GM04503 (cell line): ENCODE measurements at places on chromosomes 5 and 9.
A peak's percentile ranks its signal among the peaks of the same experiment; 100 is the strongest.

GRCh38 chr5:3424946-3425345 lies 170.7 kb upstream of the IRX1 start:
- no peak for DNase-seq

- no peak for DNase-seq
These were observed 359.6 kb upstream of the SMC2 start for GRCh38 chr9:103734471-103734870.

DNA sequence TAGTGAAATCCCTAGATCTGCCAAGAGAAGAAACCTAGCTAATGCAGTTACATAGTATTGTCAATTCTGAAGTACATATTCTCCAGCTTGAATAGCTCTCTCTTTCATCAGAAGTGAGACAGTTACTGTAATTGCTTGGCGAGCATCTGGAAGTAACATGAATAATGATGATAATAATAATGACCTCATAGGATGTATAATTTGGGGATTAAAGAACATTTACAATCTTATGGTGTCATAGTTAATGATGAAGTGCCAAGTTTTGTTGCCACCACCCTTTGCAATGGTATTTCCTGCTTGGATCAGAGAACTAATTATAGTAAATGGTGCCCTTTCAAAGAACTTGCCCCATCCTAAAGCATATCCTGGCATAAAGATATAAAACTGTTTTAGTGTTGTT lies 201.4 kb downstream of the ADAMTSL1 start:
- DNase-seq, result no peak

DNA sequence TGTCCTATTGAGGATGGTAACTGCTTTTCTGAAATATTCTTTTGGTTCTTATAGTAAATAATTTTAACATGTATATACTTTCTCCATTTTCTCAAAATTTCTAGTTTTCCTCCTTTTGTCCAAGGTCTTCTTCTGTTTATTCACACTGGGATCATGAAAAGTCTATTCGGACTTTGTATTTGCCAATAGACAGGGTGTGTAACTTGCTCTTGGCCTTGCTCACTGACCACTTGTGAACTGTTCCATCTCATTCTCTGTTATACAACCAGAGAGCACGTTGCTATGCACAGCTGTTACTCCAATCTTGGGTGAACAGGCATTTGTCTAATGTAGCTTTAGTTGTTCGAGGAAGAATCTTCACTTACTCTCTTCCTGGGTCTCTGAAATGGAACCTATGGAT lies 388.9 kb downstream of the SH3GL2 start:
- DNase-seq, result no peak

GRCh38 chr9:137902646-137903045 lies 25.1 kb downstream of the CACNA1B start:
- no peak for DNase-seq

DNA sequence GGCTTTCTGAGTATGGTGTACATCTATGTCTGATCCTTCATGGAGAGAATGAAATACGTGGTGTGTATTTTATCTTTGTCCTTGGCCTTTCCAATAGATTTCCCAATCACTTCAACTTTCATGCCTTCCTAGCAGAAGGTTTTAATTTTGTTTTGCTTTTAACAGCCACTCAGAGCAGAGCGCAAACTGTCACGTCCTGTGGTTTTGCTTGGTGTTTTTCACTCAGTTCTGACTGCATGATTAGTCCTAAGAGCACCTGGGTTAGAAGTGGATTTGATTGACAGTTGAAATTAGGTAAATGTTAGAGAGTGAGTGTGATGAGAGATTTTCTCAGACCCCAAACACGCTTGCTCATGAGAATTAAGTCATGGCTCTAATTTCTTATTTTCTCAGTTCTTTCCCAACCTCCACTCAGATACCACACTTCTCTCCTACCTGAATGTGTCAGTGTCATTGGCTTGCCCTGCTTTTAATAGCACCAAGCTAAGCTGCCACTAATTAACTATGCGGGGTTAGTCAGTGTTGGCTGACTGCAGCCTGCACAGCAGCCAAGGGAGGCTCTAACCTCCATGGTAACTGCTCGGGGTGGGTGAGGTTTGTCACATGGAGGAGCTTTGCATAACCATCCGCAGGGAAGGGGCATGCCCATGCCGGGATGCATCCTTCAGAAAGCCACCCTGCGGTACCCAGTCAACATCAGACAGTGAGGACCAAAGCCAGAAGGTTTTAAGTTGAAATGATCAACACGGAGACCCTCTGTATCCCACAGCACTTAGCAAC lies 173.4 kb downstream of the NR3C1 start:
- peak; percentile 47 for DNase-seq

GRCh38 chr9:13487936-13488335 lies 208.4 kb upstream of the MPDZ start:
- DNase-seq, result no peak

GRCh38 chr5:142939884-142940283 lies 169.7 kb downstream of the ARHGAP26 start:
- no peak for DNase-seq

GRCh38 chr5:159792180-159792579 lies 124.1 kb upstream of the ADRA1B start:
- DNase-seq, result no peak

- no peak for DNase-seq
These were observed 19.8 kb downstream of the GPRIN1 start for GRCh38 chr5:176590035-176590717.

- DNase-seq, result no peak
These were observed 7.5 kb upstream of the ANKRD33B start for GRCh38 chr5:10556289-10556807.

- DNase-seq, result no peak
These were observed 35.6 kb downstream of the SKIC3 start for GRCh38 chr5:95519151-95519550.

GRCh38 chr9:37911271-37911681 lies 7.3 kb upstream of the SLC25A51 start:
- DNase-seq, result no peak

DNA sequence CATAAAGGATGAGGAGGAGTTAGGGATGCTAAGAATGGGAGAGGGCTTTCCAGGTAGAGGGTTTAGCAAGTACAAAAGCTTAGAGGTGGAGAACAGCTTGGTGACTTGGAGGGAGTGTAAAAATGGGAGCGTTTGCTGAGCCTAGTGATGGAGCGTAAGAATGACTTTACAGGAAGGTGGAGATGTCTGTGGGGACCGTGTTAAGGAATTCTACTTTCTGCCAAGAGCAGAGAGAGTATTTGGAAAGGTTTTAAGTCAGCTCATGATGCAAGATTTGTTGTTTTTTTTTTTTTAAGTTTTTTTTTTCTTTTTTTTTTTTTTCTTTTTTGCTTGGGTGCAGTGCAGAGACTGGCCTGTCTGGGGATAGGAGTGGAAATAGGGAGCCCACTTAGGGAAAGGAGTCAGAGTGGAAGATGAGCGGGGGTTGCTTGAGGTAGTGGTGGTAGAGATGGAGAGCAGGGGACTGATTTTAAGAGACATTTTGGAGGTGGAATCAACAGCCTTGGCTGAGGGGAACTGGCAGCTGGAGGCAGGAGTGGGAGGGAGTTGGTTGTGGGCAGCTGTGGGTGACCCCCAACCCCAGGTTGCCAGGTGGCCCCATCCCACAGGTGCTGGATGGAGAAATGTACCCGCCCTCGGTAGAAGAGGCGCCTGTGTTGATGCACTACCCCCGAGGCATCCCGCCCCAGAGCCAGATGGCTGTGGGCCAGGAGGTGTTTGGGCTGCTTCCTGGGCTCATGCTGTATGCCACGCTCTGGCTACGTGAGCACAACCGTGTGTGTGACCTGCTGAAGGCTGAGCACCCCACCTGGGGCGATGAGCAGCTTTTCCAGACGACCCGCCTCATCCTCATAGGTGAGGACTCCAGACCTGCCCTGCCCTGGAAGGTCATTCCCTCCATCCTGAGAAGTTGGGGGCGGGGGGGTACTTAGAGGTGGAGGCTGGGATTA lies 12.4 kb downstream of the PTGS1 start:
- no peak for DNase-seq

DNA sequence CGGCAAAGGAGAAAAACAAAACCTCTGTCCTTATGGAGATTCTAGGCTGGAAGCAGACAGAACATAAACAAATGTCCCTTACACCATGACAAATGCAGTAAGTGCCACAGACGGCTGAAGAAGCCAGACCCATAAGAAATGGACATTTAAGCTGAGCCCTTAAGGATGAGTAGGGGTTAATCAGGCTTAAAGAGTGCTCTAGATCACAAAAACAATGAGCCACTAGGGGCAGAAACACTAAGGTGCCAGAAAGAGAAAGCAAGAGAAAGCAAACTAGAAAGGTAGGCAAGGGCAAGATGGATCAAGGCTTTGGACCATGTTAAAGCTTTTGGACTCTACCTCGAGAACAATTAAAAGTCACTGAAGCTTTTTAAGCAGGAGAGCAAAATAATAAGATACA lies 326.9 kb upstream of the WWC1 start:
- DNase-seq, result no peak

- DNase-seq, result no peak
These were observed 84.8 kb downstream of the CAMK4 start for GRCh38 chr5:111308951-111309350.

DNA sequence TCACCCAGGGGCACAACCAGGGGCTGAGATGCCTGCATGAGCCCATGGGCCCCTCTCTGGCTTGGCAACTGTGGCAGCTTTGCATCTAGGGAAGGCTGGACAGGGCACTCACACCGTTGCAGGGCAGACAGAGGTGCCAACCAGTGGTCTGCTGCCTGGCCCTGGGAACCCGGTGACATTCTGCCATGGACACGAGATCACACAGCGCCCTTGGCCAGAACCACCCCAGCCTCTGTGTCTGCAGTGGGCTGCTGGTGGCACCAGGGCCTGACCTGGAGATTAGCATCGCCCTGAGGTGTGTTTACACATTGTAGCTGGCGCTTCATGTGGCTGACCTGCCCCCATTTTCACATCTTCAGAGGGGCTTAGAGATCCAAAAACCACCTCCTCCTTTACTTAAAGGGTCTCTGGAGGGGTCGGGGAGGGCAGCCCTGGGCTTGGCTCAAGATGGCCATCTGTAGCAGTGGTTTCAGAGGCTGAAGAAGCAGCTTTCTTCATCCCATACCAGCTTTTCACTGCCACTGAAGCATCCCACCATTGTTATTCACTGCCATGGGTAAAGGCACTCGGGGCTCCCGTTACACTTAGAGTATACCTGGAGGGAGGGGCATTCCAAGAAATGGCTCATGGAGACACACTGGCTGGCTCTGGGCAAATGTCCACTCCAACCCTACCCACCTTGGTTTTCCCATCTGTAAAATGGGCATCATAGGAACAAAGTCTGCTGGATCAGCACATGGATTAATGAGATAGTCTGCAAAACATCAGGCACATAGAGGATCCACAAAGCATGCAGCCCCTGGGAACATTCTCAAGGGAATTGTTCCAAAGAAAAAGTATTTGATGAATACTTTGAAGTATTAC lies 11.4 kb downstream of the DCANP1 start:
- no peak for DNase-seq

DNA sequence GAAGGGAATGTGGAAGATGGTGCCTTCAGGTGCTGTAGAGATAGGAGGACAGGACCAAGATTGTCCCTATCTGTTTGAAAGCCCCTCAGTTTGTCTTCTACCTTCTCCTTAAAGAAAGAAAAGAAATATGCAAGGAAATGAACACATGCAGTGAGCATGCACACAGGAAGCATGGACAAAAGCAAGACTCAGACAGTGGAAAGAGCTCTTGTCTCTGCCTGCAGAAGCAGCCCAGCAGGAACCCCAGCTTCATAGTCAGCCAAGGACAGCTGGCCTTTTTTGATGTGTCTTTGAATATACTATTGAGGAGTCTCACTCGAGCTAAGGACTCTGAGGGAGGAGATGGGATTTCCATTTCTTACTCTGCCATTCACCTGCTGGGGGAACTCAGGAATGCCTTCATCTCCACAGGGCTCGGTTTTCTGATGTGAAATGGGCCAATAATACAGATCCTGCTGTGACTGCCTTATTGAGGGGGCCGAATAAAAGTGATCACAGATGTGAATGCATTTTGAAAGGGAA lies 132.5 kb upstream of the ADRA1B start:
- no peak for DNase-seq

DNA sequence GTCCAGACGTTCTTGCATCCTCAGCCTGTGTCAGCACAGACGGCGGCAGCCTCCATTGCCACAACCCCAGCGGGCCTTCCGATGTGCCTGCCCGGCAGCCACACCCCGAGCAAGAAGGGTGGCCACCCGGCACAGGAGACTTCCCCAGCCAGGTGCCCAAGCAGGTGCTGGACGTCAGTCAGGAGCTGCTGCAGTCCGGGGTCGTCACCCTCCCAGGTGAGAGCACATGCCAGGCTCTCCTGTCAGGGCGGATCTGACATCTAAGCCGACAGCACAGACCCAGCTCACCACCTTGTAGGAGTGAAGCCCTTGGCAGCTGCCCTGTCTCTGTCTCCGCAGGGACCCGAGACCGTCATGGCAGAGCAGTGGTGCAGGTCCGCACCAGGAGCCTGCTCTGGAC lies 48.3 kb upstream of the LRRC14B start:
- no peak for DNase-seq

DNA sequence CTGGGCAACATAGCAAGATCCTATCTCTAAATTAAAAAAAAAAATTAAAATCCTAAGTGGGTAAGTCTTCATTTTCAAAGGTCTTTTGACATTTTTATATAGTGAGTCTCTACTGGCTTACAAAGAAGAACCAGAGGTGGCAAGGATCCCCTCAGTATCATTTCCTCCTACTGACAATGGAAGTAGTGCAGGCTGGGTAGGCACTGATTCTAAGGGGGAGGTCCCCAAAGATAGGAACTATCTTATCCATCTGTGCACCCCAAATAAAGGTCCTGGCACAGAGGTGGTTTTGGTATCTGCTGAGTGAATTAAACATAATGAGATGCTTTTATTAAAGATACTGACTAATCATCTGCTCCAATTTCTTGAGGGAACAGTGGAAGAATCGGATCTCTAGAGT lies 4.2 kb downstream of the FAM193B start:
- DNase-seq, result no peak

GRCh38 chr5:65163698-65164097 lies 318.0 kb downstream of the ADAMTS6 start:
- DNase-seq, result peak; percentile 34

DNA sequence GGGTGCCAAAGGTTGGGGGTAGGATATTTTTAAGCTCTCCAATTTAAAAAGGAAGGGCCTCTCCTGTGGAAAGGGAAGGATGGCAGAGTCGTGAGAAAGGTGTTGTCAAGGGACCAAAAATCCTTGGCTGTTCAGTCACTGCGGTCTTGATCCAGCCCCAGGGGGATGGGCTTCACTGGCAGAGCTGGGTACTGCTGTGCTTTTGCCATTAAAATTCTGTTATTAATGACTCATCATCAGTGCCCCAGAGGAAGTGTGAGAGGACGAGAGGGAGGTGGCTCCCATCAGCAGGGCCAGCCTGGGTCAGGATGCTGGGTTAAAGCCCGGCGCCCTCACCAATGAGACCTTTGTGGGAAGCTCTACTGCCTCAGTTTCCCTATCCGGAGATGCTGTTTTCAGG lies 16.7 kb downstream of the PCDH12 start:
- DNase-seq, result no peak
